ENCODE measurements at places on chromosomes 1 and 21. TPM values are rescaled to one million over a fixed set of nuclear protein-coding genes. Genes with fewer than 3 reads are reported as not detected.

The KRTAP10-2 gene
- not detected for total RNA-seq

The EEIG2 gene
- 16.0 TPM for total RNA-seq

GRCh38 chr1:57091642-57092041 lies 125.8 kb upstream of the C8B start:
- no peaks in the 10 kb centered on the region for H3K4me1 ChIP-seq
- no peak overlapping the region for H3K4me3 ChIP-seq
- H3K36me3 ChIP-seq, result no peaks in the 10 kb centered on the region
- DNase-seq, result no peak
- H3K27ac ChIP-seq, result no peak overlapping the region

DNA sequence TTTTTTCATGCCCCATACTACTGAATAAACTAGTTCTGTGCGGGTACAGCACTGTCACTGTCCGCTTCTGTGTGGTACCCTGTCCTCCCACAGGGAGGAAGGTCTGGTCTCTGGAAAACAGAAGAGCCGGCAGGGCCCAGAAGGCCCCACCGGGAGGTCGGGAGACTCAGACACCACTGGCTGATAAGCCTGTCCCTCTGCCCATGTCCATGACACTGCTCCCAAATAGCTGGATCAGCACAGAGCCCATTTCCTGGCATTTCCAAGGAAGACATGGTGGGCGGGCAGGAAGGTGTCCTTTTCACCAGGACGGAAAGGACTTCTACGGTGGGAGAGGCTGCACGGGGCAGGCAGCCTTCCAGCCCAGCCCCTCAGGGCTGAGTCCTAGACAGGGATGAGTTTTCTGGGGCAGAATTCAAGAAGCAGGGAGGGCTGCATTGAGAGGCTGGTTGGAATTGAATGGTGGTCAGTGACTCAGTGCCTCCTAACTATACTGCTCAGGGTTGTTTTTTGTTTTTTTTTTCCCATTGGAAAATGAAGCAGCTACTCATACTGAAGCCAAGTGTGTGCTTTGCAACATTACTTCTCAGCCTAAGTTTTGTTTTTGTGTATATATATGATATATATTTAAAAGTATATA lies 7.1 kb downstream of the PSRC1 start:
- peaks cover 47% of the 10 kb centered on the region for H3K4me1 ChIP-seq
- H3K36me3 ChIP-seq, result peaks cover 15% of the 10 kb centered on the region
- H3K27me3 ChIP-seq, result no peaks in the 10 kb centered on the region
- DNase-seq, result no peak
- H3K27ac ChIP-seq, result peak overlapping the region; percentile 43
- H3K4me3 ChIP-seq, result no peak overlapping the region

The RGS13 gene
- not detected for total RNA-seq

The USP25 gene
- 33.6 TPM for total RNA-seq
